CD4-positive, alpha-beta T cell treated with Interleukin-1 beta for 1 hour (primary cell): ENCODE measurements at places on chromosomes 5 and 9.

DNA sequence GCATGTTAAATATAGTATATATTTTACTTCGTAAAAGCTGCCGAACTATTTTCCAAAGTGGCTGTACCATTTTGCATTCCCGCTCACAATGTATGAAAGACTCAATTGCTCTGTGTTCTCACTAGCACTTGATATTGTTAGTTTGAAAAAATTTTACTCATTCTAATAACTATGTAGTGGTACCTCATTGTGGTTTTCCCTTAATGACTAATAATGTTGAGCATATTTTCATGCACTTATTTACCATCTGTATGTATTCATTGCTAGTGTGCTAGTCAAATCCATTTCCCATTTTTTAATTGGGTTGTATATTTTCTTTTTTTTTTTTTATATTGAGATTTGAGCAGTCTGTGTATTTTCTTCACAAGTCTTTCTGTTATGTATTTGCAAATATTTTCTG is 58.4 kb downstream of the RANBP17 start:
- no peak for DNase-seq

DNA sequence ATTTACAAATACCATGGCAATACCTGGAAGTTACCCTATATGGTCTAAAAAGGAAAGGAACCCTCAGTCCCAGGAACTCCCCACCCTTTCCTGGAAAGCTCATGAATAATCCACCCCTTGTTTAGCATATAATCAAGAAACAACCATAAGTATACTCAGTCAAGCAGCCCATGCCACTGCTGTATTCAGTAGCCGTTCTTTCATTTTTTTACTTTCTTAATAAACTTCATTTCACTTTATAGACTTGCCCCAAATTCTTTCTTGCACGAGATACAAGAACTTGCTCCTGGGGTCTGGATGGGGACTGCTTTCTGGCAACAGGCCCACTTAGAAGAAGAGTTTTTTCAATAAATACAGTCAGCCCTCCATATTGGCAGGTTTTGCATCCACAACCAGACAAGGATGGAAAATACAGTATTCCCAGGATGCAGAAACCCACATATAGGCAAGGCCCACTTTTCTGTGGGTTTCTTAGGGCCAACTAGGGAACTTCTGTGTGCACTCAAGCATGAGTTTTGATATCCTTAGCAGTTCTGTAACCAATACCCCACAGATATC is 2.8 kb upstream of the TBCA start:
- no peak for DNase-seq

DNA sequence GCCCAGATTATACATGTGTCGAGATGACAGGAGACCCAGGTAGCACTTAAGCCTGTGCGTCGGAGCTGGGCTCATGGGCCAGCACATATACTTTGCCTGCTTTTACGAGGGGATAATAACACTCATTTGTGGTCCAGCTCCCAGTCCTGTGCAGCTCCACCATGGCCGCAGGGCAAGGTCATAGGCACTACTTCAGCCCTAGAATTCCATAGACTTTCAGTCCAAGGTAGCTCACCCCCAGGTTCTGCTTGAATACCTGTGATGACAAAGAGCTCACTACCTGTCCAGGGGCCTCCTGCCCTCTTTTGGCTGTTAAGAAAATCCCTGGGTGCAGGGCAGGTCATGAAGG is 1.7 kb downstream of the CORO2A start:
- DNase-seq, result no peak

- no peak for DNase-seq
Observed at GRCh38 chr9:3865141-3865772, 339.5 kb upstream of the RFX3 start.

- no peak for DNase-seq
Observed at GRCh38 chr5:176394881-176395675, 6.5 kb downstream of the HIGD2A start.

- no peak for DNase-seq
Observed at GRCh38 chr9:78669591-78669990, 372.7 kb downstream of the PSAT1 start.

DNA sequence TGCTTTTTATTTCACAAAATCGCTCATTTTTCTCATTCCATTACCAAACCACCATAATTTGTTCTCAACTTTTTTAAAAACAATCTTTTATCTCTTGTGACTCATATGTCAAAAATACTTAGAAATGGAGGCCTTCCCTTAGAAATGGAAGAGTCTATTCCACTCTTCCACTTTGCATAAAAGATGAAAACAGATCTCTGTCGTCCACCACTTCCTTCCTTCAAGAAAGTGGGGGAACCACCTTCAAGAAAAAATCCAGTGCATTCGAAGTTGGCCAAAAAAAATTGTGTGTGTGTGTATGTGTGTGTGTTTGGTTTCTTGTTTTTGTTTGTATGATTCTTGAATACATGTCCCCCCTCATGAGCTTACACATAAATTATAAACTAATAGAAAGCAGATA is 628.8 kb upstream of the DMAC1 start:
- DNase-seq, result no peak

- no peak for DNase-seq
Observed at GRCh38 chr9:16501141-16501540, 369.3 kb downstream of the BNC2 start.

- no peak for DNase-seq
Observed at GRCh38 chr9:123265833-123266232, 2.6 kb downstream of the STRBP start.

DNA sequence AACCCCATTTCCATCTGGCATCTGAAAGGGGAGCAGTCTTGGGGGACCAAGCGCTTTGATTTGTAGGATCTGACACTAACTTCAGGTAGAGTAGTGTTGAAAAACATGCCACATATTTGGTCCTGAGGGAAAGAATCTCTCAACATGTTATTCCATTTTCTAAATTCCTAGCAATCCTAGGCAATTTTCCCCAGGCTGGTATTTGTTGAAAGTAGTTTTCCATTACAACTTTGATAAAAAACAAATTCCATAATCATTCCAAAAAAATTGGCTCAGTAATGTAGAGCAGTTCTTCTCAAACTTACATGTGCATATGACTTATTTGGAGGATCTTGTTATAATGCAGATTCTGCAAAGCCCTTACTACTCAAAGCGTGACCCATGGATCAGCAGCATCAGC is 477.9 kb downstream of the ACTL7B start:
- DNase-seq, result no peak

DNA sequence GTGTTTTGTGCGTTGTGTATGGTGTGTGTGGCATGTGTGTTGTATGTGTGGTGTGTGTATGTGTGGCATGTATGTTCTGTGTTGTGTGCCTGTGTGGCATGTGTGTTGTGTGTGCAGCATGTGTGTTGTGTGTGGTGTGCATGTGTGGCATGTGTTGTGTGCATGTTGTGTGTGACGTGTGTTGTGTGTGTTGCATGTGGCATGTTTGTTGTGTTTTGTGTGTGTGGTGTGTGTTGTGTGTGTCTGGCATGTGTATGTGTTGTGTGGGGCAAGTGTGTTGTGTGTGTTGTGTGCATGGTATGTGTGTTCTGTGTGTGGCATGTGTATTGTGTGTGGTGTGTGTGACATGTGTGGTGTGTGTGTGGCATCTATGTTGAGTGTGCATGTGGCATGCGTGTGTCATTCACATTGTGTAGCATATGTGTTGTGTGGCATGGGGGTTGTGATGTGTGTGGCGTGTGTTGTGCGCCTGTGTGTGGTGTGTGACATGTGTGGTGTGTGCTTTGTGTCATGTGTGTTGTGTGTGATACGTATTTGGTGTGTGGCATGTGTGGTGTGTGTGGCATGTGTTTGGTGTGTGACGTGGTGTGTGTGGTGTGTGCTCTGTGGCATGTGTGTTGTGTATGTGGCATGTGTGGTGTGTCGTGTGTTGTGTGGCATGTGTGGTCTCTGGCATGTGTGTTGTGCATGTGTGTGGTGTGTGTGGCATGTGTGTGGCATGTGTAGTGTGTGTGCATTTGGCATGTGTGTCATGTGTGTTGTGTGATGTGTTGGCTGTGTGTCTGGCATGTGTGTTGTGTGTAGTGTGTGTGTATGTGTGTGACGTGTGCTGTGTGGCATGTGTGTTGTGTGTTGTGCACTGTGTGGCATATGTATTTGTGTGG is 46.6 kb upstream of the IRX4 start:
- DNase-seq, result no peak

DNA sequence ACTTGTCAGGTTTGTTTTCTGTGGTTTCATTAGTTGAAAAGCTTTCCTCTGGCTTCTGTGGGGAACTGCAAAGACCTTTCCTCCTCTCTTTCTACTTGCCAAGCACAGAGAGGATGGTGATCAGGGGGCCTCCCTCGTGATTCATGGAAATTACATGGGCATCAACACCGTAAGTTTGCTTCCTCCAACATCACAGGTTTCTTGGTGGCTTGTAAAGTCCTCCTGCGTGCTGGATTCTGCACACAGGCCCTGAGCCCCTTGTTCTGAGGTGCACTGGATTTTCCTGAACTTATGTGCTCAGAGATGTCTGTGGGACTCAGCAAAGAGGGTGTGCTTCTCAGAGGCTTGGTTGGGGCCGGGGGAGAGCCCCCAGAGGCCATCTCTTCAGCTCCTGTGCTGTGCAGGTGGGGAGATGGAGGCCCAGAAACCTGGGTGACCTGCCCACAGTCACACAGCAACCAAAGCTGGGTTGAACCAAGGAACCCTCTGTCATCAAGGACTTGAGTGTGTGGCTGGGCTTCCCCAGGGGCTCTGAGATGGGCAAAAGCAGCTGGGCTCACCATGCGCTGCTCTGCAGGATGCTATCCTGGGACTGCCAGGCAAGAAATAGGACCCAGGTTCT is 36.5 kb downstream of the RGS3 start:
- no peak for DNase-seq

DNA sequence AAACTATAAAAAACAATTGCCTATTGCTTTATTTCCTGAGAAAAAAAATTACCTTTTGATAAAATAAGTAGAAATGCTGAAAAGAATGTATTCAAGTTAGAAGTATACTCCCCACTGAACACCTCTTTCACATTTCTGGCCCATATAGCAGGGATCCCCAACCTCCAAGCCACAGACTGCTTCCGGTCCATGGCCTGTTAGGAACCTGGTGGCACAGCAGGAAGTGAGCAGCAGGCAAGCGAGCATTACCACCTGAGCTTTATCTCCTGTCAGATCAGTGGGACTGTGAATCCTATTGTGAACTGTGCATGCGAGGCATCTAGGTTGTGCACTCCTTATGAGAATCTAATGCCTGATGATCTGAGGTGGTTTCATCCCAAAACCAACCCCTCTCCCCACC is 563.9 kb downstream of the RAB3C start:
- no peak for DNase-seq

GRCh38 chr5:34522599-34523386 is 133.3 kb upstream of the RAI14 start:
- DNase-seq, result peak; percentile 52

DNA sequence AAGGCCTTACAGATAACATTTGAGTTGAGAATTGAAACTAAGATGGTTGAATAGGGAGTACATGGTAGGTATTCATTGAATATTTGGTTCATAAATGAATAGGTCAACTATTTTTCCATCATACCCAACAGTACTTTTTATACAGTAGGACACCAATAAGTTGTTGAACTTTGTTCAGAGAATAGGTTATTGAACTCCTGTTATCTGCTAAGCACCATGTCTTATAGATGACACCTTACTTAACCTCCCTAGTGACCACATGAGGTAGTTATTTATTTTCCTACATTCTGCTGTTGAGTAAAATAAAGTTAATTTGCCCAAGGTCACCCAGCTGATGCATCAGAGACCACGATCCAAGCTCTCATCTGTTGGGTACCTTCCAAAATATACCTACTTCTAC is 49.6 kb upstream of the ATP10B start:
- DNase-seq, result no peak

DNA sequence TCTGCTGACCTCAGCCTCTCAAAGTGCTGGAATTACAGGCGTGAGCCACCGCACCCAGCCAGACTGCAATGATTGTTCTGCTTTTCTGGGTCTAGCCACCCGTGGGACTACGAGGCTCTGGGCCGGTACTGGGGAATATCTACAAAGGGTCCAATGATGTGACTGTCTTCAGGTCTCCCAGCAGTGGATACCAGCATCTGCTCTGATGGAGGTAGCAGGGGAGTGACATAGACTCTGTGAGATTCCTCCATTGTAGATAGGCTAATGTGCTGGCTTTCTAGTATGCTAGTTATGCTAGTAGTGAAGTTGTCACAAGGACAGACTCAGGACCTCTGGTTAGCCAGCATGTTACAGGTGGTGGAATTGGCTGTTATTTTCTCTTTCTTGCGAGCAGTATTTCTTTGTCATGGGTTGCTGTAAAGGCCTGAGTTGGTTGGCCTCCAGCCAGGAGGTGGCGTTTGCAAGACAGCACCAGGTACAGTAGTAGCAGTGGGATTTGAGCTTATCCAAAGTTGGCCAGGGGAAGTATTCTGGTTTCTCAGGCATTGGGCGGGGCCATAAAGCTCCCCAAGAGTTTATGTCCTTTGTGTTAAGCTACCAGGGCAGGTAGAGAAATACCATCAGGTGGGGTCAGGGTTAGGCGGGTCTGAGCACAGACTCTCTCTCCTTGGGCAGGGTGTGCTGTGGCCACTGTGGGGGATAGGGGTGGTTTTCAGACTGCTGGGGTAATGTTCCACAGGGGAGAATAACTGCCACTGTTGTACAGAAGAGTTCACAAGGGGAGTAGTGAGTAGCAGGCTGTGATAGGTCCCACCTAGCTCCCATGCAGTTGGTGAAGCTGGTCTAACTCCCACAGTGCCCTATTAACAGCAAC is 105.2 kb downstream of the SGCD start:
- DNase-seq, result no peak

GRCh38 chr9:80797831-80798688 is 891.3 kb downstream of the TLE1 start:
- DNase-seq, result no peak

DNA sequence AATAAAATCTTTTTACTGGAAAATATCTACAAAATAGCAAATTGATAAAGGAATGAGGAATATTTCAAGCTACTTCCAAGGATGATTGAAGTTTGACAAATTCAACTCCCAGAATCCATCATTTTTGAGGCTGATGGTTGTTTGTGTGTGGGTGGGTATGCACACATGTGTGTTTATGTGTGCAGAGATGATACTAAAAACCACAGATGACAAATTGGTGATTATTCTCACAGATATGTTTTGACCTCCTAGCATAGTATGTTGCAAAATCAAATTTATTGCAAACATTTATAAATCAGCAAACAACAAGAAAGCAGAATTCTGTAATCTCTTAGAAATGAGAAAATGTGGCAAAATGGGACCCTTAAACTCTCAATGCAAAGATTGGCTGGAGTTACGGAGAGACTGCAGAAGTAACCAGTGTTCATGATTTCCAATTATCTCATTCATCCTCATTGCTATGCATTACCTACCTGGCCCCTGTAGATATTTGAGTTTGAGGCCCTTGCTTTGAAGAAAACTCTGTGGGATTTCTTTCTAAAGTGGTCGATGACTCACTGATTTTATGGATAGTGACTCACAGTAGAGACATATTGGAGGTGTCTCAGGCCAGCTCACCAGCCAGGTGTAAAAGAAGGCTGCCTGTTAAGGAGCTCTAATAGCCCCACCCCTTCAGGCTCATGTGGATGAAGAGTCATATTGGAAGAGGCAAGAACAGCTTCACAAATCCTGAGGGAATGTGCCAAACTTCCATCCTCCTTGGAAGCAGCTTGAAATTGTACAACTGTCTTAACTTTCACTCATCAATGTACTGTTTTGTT is 44.6 kb upstream of the TMC1 start:
- no peak for DNase-seq
